Stimulated activated CD8-positive, alpha-beta memory T cell treated with anti-CD3 and anti-CD28 coated beads, Interleukin-7, amount 100 ng/mL, for 4 hours (primary cell): ENCODE measurements at places on chromosomes 2 and 18.

DNA sequence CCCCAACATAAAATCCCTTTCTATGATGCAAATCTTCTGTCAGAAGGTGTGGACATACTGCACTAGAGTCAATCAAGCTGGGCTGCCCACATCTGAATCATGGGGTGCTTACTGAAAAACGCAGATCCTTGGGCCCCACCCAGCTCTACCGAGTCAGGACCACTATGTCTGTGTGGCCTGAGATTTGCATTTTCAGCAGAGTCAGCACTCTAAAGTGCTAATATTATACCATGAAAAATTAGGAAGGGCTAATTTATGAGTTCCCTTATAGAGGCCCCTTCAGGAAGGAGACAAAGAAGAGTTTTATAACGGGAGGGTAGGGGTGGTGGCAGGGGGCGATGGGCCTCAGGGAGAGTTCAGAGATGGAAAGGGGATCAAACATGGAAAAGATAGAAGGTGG lies 163.3 kb upstream of the NABP1 start:
- no peak for DNase-seq

GRCh38 chr2:109255654-109256053 lies 126.6 kb downstream of the SH3RF3 start:
- no peak for DNase-seq

DNA sequence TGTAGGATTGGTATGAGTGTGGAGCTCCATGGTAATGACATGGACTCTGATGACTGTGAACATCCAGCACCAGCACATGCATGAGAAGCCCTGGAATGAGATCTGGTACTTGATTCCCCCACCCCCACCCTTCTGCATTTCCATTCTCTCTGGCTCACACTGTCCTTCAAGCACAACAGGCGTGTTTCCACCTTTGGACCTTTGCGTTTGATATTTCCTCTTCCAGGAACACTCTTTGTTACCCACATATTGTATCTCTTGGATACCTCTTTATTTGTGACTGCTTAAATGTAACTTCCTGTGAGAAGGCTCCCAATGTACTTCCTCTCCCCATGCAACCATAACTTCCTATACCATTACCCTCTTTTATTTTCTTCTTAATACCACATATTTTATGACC lies 263.8 kb downstream of the HNMT start:
- no peak for DNase-seq

- no peak for DNase-seq
Observed at GRCh38 chr18:54822872-54823845, 5.1 kb upstream of the RAB27B start.

- no peak for DNase-seq
Observed at GRCh38 chr2:110990440-110990839, 130.3 kb upstream of the BCL2L11 start.

DNA sequence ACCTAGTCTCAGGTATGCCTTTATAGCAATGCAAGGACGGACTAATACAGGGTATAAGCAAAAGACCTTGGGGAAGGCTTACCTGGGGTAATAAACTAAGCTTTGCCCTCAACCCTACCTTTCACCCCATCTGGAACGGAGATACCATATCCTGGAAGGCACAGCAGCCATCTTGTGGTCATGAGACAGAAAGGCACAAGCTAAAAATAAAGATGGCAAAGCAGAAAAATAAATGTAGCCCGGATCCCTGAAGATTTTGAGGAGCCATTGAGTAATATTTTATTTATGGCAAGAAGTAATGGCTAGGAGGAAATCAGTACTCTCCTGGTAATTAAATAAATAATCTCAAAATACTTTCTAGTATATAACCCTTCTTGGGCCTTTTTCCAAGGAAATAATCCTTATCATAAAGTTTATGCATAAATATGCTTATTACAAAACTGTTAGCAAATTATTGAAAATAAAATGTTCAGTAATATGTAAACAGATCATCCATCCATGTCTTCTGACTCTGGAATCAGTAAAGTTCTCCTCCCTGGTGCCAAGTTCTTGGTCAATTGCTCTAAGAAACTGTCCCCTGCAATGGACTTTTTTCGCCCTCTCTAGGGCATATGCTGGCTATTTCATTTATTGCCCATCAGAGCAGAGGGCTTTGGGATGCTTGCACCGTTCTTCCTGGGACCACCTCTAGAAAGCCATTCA lies 198.7 kb downstream of the SPP2 start:
- DNase-seq, result no peak

- no peak for DNase-seq
Observed at GRCh38 chr2:174300114-174300513, 34.6 kb upstream of the SP9 start.

- DNase-seq, result no peak
Observed at GRCh38 chr2:200968735-200969134, 5.3 kb upstream of the ORC2 start.

DNA sequence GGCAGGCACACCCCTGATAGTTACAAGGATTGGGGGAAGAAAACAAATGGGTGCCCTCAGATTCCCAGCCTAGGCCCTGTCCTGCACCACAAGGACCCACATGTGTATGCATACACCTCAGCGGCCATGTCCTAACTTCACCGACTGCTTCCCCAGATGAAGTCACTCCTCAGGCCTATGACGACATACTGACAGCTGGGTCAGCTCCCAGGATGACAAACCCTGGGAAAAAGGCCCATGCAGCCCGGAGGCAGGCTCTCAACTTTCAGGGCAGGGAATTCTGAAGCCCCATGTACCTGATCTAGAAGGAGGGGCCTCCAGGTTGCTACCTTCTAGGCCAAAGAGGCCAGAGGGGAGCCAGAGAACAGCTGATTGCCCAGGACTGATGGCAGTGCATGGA lies 11.0 kb upstream of the PLEKHM3 start:
- no peak for DNase-seq

DNA sequence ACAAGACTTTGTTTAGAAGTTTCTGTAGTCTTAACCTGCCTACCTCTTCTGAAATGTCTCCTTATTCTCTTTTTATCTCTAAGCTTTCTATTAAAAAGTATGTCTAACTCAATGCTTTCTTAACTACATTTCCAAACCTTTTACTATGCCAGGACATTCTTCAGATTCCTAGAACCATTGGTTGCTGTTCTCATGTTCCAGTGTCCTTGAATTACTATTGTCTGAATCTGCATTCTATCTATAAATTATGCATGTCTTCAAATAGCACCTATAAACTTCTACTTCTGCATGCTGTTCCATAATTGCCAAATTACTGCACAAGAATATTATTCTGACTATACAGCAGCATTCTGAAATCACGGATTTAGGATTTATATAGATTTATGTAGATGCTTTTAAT lies 166.0 kb upstream of the VWC2L start:
- no peak for DNase-seq

DNA sequence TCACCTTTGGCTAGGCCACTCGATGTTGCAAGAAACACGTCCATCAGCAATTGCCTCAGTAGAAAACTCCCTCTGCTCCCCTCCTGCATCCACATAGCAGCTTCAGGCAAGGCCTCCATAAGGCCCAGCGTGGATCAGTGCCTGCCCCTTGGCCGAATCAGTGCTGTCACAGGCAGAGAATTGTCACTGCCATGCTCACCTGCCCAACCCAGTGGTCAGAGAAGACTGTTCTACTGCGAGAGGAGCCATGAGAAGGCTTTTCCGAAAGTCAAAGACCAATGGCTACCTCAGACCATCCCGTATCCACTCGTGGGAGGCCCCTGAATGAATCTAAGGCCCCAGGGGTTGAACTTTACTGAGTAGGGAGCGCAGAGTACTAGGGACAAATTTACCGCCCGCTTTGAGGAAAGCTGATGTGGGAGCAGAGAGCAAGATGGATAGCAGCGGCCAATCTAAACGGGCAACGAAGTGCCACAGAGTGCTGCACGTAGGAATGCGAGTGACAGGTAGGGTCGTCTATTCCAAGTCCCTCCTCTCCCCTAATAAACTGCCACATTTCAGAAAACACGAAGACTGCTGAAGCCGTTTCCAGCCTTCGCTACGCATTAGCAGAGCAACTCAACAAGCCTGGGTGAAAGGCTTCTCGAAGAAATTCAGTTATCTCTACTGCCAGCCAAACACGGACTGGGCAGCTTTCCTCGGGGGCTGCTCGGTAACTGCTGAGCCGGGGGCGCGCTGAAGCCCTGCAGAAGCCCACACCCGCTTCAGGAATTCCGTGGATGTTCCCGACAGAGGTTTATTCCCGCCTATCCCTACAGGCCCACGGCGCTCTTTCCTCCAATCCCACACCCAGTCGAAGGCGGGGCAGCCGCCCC lies 968 bp upstream of the RALBP1 start:
- no peak for DNase-seq

DNA sequence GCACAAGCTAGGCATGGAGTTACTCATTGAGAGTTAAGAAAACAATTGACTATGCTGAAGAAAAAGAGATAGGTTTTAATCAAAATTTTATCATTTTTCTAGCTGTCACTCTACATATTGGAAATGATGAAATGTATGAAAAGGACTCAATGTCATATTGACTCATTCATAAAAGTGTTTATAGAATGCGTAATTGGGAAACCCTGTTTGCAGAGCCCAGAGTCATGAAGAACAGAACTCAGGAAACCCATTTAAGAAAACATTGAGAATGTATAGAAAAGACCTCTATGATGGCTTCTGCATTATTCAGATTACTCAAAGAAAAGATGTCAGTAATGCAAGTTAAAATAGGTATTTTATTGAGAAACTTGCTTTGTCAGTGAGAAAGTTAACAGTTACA lies 36.4 kb downstream of the SCRN3 start:
- DNase-seq, result no peak

DNA sequence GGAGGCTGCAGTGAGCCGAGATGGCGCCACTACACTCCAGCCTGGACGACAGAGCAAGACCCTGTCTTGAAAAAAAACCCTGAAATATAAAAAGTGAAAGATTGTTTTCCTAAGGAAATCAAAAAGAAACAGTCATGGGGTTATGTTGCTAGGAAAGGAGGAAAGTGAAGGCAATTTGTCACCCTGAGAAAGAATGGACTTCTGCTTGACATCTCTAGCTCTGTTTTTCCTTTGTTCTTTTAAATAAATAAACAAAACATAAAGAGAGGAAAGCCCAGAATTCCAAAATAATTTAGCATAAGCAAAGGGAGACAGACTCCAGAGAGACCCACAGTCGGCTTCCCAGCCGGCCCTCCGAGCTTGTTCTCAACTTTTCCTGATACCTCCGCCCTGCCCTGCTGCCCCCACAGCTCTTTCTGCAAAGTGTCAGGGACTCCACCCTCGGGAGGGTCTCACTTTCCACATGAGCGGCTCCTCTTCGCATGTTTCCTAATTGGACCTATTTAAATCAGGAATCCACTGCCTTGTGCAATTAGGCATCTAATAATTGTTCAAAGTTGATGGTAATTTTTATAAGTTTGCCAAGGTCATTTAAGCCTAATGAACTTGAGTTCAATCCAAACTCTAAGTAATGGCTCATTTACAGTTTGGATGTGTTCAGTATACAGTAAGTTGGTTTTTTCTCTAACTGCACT lies 49.8 kb upstream of the COPS8 start:
- DNase-seq, result no peak

- DNase-seq, result no peak
Observed at GRCh38 chr2:17935242-17935885, 56.9 kb downstream of the KCNS3 start.

GRCh38 chr2:169039702-169040101 lies 8.6 kb upstream of the ABCB11 start:
- no peak for DNase-seq

- no peak for DNase-seq
Observed at GRCh38 chr2:231176066-231176465, 22.4 kb upstream of the ARMC9 start.

- DNase-seq, result no peak
Observed at GRCh38 chr2:18301421-18302139, 258.9 kb downstream of the RDH14 start.

- no peak for DNase-seq
Observed at GRCh38 chr2:224971214-224971613, 71.1 kb downstream of the DOCK10 start.

GRCh38 chr2:74502147-74502719 lies 2.8 kb upstream of the LBX2 start:
- no peak for DNase-seq

DNA sequence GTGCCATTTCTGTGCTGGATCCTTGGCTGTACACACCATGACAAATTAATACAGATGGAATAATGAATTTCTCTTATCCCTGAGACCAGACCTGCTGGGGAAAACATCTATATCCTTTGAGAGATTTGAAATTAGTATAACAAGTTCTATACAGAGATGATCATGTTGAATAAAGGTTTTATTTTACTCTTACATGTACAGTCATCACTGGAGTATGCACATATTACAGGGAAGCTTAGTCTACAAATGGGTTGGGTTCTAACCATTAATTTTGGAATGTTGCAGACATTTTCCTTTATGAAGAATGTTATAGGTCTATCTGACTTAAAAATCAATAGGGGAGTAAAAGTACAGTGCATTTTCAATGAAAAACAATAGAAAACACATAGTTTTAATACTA lies 29.9 kb upstream of the MMADHC start:
- no peak for DNase-seq

GRCh38 chr18:48227206-48227605 lies 182.0 kb downstream of the ZBTB7C start:
- DNase-seq, result no peak

GRCh38 chr2:164032995-164033394 lies 297.2 kb upstream of the FIGN start:
- DNase-seq, result no peak

GRCh38 chr2:203782262-203782976 lies 76.0 kb downstream of the CD28 start:
- DNase-seq, result peak; percentile 50

GRCh38 chr18:26928670-26929313 lies 63.3 kb upstream of the AQP4 start:
- DNase-seq, result no peak

GRCh38 chr2:46392561-46393346 lies 86.6 kb upstream of the TMEM247 start:
- DNase-seq, result no peak

DNA sequence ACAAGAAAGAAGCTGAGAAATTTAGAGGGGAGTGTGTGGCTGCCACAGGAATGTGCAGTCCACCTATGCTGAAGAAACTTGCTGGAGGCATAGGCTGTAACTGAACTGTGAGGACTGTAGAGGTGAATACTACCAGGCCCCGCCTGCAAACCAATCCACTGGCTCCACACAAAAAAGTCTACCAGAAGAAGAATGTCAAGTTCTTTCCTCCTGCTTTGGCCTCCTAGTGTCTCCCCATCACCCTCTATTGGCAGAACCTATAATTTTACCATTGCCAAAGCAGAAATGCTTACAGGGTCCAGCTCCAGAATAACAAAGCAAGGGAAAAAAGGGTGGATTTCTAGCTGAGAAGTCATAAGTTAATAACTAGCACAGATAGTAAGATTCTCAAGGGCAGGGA lies 5.9 kb upstream of the ATP5MC3 start:
- no peak for DNase-seq

DNA sequence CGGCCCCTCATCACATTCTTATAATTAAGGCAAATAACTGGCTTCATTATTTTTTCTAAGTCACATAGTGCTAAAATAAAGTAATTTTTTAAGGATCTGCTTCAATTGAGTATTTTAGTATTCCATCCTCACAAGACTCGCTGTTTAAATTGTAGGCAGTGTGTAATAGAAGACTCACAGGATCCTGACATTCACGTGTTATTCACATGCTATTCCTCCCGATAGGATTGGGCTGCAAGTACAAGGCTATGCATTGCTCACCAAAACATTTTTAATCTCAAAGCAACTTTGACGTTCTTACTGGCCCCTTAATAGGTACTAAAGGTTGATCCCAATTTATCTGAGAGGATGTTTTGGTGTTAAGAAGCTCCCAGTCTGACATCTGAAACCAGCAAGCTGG lies 127.6 kb upstream of the L3MBTL4 start:
- no peak for DNase-seq

- DNase-seq, result no peak
Observed at GRCh38 chr18:39647627-39648534, 2082.3 kb upstream of the CELF4 start.

- no peak for DNase-seq
Observed at GRCh38 chr2:99613980-99614379, 124.2 kb upstream of the REV1 start.

GRCh38 chr2:29130295-29130694 lies 15.1 kb downstream of the CLIP4 start:
- DNase-seq, result no peak
